ENCODE measurements at places on chromosomes 16 and 17.

DNA sequence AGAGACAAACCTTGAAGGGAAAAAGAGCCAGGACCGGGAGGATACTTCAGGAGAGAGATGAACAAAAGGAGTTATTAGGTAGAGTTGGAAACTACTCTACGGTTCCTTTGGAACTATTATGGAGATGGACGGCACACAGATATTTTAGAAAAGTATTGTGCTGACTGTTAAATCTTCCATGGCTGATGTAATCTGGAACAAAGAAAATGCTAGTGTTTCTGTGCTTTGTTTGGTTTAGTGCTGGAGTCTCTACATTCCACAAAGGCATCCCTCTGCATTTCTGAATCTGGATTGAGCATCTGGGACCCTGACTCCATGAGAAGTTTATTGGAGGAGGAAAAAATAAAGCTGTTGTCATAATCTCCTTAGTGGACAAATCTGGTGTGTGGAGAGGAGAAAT lies 57.2 kb downstream of the RPGRIP1L start:
- DNase-seq, result peak; percentile 19

GRCh38 chr17:27810211-27810901 lies 10.0 kb upstream of the NOS2 start:
- no peak for DNase-seq

GRCh38 chr17:34579017-34579946 lies at the start of gene TMEM132E:
TMEM132E (plus strand) TSS chr17:34579582; CDS start chr17:34581077, 1,495 bp downstream.
- DNase-seq, result no peak

GRCh38 chr16:56812884-56813283 lies 52.1 kb upstream of the SLC12A3 start:
- no peak for DNase-seq

DNA sequence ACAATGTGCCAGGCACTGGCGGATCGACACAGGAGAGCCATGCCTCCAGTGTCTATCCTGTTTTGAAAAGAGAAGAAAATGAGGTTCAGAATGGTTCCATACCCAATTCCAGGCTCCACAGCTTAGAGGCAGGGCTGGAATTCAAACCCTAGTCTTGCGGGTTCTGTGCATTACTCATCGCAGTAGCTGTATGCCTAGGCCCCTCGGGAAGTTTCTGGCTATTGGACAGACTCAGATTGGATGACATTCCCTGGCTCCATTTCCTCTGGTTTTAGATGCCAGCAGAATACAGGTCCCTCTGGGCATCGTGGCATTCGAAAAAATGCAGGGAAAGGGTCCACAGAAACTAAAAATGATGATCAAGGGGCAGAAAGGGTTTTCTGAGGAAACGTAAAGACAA lies 184.7 kb downstream of the COPRS start:
- DNase-seq, result no peak

DNA sequence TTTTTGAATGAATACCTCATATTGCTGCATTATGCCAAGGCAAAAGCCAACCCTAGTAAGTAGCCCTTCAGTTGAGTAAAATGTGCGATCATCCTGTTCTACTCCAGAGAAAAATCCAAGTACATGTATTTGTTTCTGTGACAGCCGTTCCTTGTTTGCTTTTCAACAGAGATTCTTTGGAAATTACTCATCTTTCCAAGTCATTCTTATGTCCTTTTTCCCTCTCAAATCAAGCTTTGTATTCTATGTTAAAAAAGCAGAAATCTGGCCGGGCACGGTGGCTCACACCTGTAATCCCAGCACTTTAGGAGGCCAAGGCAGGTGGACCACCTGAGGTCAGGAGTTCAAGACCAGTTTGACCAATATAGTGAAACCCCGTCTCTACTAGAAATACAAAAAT lies 112.9 kb upstream of the HAS3 start:
- DNase-seq, result no peak

DNA sequence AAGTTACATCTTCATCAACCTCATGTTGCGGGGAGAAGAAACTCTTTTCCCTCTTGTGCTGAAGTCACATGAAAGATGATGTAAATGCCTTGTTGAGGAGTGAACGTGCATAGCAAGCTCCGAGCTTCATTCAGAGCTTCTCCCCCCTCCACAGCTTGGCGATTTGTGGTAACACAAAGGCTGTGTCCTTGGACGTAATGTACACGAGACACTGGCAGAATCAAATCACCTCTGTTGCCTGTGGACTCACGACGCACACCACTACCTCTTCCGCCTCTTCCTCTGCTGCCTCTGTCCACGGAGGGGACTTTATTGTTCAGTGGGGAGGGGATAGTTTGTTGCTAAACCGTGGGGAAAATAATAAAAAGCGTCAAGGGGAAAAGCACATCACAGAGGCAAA lies 54.9 kb upstream of the CHMP6 start:
- DNase-seq, result no peak

GRCh38 chr16:81532491-81533174 lies 88.0 kb downstream of the CMIP start:
- DNase-seq, result no peak

DNA sequence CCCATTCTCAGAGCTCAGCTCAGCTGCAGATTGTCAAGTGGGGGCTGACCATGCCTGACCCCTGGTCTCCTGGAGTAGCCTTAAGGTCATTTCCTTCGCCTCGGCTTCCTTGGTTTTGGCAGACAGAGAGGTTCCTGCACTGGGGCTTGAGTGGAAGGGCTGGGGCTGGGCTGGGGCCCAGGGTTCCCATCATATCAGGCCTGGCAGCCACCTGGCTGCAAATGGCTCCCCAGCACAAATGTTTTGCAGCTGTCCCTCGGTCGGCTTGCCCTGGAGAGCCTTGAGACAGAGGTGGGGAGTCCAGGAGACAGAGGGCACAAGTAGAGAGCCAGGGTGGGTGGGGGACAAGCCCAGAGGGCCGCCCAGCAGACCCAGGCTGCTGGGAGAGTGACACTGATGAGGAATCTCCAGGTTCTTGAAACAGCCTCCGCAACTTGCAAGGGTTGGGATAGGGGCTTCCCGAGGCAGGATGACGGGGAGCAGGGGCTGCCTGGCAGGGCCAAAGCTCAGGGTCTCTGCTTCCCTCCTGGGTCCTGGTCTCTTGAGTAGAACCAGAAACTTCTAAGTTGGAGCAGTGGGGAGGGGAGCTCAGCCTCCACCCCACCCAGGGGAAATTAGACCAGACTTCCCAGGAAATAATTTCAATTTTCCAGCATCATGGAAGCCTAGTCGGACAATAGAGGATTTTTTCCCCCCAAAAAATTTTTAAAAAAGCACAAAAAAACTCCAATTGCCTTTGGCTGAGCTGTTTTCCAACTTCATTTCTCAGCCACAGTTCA lies 19.3 kb downstream of the IGFBP4 start:
- DNase-seq, result no peak

- no peak for DNase-seq
Measured at GRCh38 chr17:68491381-68492231, 20.6 kb upstream of the PRKAR1A start.

- DNase-seq, result no peak
Measured at GRCh38 chr16:27251541-27252205, 16.9 kb downstream of the NSMCE1 start.

GRCh38 chr17:7717756-7718350 lies 309 bp downstream of the DNAH2 start:
- no peak for DNase-seq
